Esophagus muscularis mucosa (tissue), 4 donors: ENCODE measurements at places on chromosomes 12 and 14. TPM values are rescaled to one million over a fixed set of nuclear protein-coding genes. Genes with fewer than 3 reads are reported as not detected.

DNA sequence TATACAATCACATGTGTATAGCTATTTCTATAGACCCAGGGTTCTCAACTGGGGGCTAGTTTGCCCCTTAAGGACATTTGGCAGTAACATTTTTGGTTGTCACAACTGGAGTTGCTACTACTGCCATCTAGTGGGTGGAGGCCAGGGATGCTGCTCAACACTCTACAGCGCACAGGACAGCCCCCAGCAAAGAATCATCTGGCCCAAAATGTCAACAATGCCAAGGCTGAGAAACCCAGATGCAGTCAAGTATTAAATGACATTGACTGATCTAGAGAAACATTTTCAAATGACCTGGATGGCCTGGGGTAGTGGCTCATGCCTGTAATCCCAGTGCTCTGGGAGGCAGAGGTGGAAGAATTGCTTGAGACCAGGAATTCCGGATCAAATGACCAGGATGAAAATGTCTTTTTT lies 5.8 kb downstream of the WSB2 start:
- peaks cover 21% of the 10 kb centered on the region for H3K36me3 ChIP-seq
- peaks cover 61% of the 10 kb centered on the region for H3K4me1 ChIP-seq
- no peak overlapping the region for H3K4me3 ChIP-seq
- H3K27ac ChIP-seq, result peak overlapping the region; percentile 24

ADCY4 gene
- total RNA-seq, result 22.8 TPM

SLC25A47 gene
- total RNA-seq, result not detected

DNA sequence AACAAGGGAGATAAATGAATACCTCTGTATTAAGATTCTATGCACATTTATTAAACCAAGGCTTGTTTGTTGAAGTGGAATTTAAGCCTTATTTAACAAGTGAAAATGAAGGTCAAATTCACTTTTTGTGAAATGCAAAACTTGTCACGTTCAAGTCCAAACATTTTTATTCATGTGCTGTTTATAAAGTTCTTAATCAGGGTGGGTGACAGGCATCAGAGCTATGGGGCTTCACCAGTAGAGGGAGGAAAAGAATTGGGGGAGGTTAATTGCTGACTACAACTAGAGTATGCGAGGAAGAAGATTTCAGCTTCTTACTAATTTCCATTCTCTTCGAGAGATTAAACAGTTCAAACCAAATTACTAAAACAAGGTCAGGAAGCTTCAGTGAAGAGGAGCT lies 9.7 kb downstream of the MOK start:
- H3K4me1 ChIP-seq, result peaks cover 12% of the 10 kb centered on the region
- H3K27me3 ChIP-seq, result no peaks in the 10 kb centered on the region
- H3K27ac ChIP-seq, result peak overlapping the region; percentile 60

- H3K27ac ChIP-seq, result no peak overlapping the region
- no peak overlapping the region for H3K4me3 ChIP-seq
- DNase-seq, result no peak
- no peaks in the 10 kb centered on the region for H3K27me3 ChIP-seq
Observed at GRCh38 chr12:1798641-1799020, 21.7 kb upstream of the LRTM2 start.

DNA sequence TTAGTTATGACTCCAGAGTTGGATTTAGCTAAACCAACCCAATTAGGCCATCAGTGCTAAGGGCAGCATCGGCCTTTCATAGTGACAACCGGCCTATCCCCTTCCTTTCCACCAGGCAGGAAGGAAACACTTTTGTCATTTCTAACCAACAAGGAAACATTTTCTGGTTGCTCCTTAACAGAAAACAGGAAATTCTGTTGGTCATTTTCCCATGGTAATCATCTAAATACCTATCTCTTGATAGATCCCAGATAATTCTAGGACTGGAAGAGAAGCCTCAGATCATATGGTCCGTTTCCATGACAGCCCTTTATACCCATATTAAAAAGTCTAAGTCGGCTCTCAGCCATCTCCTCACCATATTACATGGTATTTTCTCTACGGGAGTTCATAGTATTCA lies 79.2 kb upstream of the USP44 start:
- H3K27me3 ChIP-seq, result no peaks in the 10 kb centered on the region
- no peak overlapping the region for H3K27ac ChIP-seq
- DNase-seq, result no peak
- H3K4me3 ChIP-seq, result no peak overlapping the region

DNA sequence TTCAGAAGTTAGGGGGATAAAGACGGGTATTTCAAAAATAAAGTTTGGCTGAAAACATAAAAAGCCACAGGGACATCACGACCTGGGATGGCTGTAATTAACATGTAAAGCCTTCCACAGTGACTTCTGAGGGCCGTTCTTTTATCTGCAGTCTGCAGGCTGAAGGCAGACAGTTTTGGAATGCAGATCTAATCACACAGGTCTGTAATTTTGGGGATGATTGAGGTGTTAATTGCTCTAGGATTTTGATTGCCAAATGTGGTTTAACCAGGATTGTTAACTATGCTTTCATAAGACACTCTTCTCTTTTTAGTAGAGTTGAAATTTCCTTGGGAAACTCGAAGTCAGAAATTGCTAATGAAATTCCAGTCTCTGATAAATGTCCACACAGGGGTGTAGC lies 355.5 kb downstream of the ATP23 start:
- no peak overlapping the region for H3K4me3 ChIP-seq
- H3K27me3 ChIP-seq, result no peaks in the 10 kb centered on the region
- no peaks in the 10 kb centered on the region for H3K36me3 ChIP-seq
- H3K4me1 ChIP-seq, result no peaks in the 10 kb centered on the region
- no peak for DNase-seq
- no peak overlapping the region for H3K27ac ChIP-seq

- H3K4me1 ChIP-seq, result peaks cover 11% of the 10 kb centered on the region
- H3K27me3 ChIP-seq, result no peaks in the 10 kb centered on the region
- H3K4me3 ChIP-seq, result no peak overlapping the region
- peak; percentile 78 for DNase-seq
- peak overlapping the region; percentile 39 for H3K27ac ChIP-seq
- H3K36me3 ChIP-seq, result peaks cover 95% of the 10 kb centered on the region
Observed at GRCh38 chr14:90272523-90272922, 16.2 kb downstream of the PSMC1 start.

- H3K4me1 ChIP-seq, result peaks cover 14% of the 10 kb centered on the region
- peak overlapping the region; percentile 51 for H3K27ac ChIP-seq
- H3K27me3 ChIP-seq, result no peaks in the 10 kb centered on the region
- no peaks in the 10 kb centered on the region for H3K36me3 ChIP-seq
- peak overlapping the region; percentile 23 for H3K4me3 ChIP-seq
Observed at GRCh38 chr14:22819151-22819988, 4.1 kb upstream of the SLC7A7 start.

APEX1 gene
- 101 TPM for total RNA-seq

GRCh38 chr14:105925615-105926372 lies 399.4 kb downstream of the TMEM121 start:
- H3K27ac ChIP-seq, result no peak overlapping the region
- H3K4me3 ChIP-seq, result no peak overlapping the region
- no peaks in the 10 kb centered on the region for H3K27me3 ChIP-seq
- H3K4me1 ChIP-seq, result no peaks in the 10 kb centered on the region

SLC22A17 gene
- total RNA-seq, result 21.4 TPM

DNA sequence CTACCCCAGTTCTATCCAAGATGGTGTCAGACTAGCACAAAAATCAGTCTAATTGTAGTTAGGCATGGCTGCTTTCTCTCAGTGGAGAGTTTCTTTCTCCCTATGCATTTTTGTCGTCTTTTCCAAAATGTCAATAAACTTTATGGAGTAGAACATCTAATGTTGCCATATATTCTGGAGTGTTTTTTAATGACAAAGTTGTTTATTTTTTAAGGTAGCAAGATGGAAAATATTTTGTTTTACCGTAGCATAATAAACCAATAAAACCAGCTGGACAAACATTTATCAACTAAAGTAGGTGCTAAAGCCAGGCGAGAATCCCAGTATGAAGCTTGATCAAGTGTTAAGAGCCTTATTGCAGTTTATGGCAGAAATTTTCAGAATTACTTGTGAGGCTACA lies 146.3 kb downstream of the TMTC2 start:
- no peak overlapping the region for H3K4me3 ChIP-seq
- H3K27me3 ChIP-seq, result no peaks in the 10 kb centered on the region
- DNase-seq, result no peak
- no peaks in the 10 kb centered on the region for H3K36me3 ChIP-seq

DNA sequence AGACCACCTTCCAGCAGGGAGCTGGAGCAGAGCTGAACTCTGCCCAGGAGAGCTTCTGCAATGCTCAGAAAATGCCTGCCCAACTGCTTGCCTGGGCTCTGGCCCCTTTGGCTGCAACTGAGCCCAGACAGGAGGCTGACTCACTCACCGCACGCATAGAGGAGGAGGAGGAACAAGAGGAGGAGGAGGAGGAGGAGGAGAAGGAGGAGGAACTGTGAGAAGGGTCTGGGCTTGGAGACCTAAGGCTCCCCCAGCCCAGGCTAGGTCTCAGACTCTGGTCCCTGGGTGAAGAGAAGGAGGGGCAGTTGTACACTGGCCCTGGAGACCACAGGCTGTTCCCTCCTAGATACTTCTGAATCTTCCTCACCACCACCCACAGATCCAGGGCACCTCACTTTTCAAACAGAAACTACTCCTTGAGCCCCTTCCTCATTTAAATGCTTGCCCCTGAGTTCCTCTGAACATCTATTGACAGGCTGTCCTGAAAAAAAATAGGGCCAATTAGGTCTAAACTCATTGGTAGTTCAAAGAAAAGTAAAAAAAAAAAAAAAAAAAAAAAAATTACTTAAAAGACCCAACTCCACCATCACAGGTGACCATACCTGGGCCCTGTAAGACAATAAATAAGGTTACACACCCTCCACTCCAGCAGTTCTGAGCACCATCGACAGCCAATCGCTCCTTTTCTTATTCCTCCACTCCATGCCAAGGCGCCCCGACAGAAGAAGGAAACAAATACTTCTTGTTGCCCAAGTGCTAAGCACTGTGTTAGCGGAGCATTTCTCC lies 674 bp downstream of the VDR start:
- no peaks in the 10 kb centered on the region for H3K27me3 ChIP-seq
- peak overlapping the region; percentile 32 for H3K27ac ChIP-seq
- no peak for DNase-seq
- peak overlapping the region; percentile 69 for H3K4me3 ChIP-seq

DNA sequence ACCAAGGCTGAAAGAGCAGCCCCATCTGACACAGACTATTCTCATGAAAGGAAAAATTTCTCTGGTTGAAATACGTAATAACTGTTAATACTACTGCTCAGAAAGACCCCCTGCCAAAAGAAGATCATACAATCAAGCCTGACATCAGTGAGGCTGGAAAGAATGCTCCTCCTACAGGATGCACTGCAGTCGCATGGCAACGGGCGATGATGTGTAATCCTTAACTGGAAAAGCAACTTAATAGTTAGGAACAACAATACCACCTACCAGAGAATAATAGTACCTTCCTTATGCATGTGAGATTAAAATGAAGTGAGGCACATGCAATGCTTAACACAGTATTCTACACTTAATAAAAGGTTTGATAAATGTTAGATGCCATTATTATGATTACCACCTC lies 1.2 kb upstream of the GOLGA5 start:
- no peaks in the 10 kb centered on the region for H3K27me3 ChIP-seq
- peak overlapping the region; percentile 89 for H3K27ac ChIP-seq
- H3K4me1 ChIP-seq, result peaks cover 23% of the 10 kb centered on the region
- DNase-seq, result no peak
- H3K4me3 ChIP-seq, result no peak overlapping the region

GRCh38 chr14:102593061-102593824 lies 794 bp downstream of the RCOR1 start:
- peaks cover 19% of the 10 kb centered on the region for H3K4me1 ChIP-seq
- peak overlapping the region; percentile 98 for H3K4me3 ChIP-seq
- no peak for DNase-seq
- no peaks in the 10 kb centered on the region for H3K27me3 ChIP-seq
- peak overlapping the region; percentile 90 for H3K27ac ChIP-seq
- no peaks in the 10 kb centered on the region for H3K36me3 ChIP-seq
